Activated T-cell treated with anti-CD3 and anti-CD28 coated beads, Interleukin-2, amount 50 U/mL, for 72 hours (primary cell): ENCODE measurements at places on chromosomes 7 and 10. TPM values are rescaled to one million over a fixed set of nuclear protein-coding genes. Genes with fewer than 3 reads are reported as not detected.

TRA2A gene
- total RNA-seq: 97.3 TPM

- peaks cover 10% of the 10 kb centered on the region for H3K27me3 ChIP-seq
- no peak for DNase-seq
- H3K4me3 ChIP-seq: no peak overlapping the region
- H3K27ac ChIP-seq: no peak overlapping the region
- peaks cover 4% of the 10 kb centered on the region for H3K4me1 ChIP-seq
Observed at GRCh38 chr10:22932626-22933370, 4.9 kb downstream of the ARMC3 start.

DNA sequence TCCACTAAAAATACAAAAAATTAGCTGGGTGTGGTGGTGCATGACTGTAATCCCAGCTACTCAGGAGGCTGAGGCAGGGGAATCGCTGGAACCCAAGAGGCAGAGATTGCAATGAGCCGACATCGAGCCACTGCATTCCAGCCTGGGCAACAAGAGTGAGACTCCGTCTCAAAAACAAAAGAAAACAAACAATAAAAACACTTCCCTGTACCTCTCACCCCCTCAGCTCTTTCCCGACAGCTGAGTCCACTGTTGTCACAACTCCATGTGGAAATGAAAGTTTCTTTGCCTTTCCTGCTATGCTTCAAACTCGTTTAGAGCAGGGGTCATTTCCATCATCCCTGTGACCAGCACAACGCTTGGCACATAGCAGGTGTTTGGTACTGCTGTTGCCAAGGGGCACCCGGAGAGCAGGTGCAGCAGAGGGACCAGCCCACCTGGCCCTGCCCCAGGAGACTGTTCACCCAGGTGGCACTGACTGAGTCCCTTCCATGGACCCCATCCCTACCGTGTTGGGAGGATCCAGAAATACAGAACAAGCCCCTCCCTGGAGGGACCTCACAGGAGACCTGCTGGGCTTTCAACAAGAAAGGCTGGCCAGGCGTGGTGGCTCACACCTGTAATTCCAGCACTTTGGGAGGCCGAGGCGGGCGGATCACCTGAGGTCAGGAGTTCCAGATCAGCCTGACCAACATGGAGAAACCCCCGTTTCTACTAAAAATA is 4.9 kb downstream of the TMEM130 start:
- H3K27ac ChIP-seq: no peak overlapping the region
- H3K36me3 ChIP-seq: no peaks in the 10 kb centered on the region
- DNase-seq: no peak
- H3K4me3 ChIP-seq: no peak overlapping the region
- H3K4me1 ChIP-seq: no peaks in the 10 kb centered on the region

- H3K4me3 ChIP-seq: peak overlapping the region; percentile 9
- H3K36me3 ChIP-seq: no peaks in the 10 kb centered on the region
- H3K27ac ChIP-seq: no peak overlapping the region
- no peaks in the 10 kb centered on the region for H3K27me3 ChIP-seq
- H3K4me1 ChIP-seq: peaks cover 17% of the 10 kb centered on the region
- DNase-seq: no peak
Observed at GRCh38 chr7:117072620-117073118, 119.4 kb downstream of the ST7 start.

DNA sequence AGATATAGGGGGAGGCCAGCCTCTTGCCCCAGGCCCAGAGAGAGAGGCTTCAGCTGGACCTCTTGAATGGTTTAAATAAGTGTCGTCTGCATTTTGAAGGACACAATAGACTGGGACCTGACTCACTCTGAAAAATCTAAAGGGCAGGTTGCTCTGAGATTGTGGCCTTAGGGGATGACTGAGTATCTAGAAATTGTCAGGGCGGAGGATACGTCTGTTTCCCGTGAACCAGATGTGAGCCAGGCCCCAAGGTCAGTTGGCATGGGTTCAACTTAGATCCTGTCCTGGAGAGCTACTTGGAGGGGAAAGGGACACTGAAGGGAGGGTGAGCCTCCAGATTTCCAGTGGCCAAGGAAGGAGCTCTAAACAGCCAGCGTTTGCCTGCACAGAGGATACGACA is 110.2 kb downstream of the CHN2 start:
- H3K4me3 ChIP-seq: no peak overlapping the region
- H3K36me3 ChIP-seq: no peaks in the 10 kb centered on the region
- peaks cover 16% of the 10 kb centered on the region for H3K27me3 ChIP-seq
- H3K4me1 ChIP-seq: no peaks in the 10 kb centered on the region

DNA sequence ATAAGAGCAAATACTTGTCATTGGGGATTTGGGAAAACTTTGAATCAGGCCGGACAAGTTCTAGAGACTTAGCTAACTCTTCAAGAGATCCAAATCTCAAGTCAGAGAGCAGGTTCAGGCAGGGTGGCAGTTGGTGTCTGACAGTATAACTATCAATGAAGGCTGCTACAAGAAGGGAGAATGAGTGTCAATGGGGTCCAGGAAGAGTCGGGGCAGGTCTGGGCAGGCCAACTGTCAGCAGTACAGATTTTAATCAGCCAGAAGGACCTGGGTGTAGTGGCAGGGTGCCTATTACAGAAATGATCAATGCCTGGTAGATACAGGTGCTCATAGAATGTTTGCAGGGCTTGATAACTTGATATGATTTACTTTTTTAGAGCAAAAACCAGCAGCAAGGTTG is 751.1 kb downstream of the GRM8 start:
- no peak for DNase-seq
- H3K4me1 ChIP-seq: no peaks in the 10 kb centered on the region
- no peak overlapping the region for H3K4me3 ChIP-seq
- no peaks in the 10 kb centered on the region for H3K27me3 ChIP-seq
- no peak overlapping the region for H3K27ac ChIP-seq

DNA sequence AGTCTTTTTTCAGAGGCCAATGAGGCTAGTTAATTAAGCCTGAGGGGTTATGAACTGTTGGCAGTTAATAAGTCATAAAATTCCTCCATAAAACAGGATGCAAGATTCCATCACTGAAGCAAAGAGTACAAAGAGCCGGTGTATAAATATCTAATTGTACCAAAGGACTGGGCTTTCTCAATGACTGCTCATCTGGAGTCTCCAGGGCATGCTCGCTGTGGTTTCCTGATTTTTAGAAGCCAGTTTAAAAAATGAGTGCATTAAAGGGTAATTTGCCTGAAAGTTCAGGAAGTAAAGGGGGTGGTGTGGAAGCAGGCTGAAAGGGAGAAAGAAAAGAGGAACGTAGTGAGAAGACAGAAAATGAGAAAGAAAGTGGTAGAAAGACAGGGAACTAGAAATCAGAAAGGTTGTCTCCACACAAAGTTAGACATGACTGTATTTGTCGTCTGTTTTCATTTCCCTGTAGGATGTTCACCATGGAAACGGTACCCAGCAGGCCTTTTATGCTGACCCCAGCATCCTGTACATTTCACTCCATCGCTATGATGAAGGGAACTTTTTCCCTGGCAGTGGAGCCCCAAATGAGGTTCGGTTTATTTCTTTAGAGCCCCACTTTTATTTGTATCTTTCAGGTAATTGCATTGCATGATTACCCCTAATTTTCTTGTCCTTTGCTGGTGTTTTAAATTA is 282.3 kb downstream of the TWIST1 start:
- no peak for DNase-seq
- H3K27me3 ChIP-seq: no peaks in the 10 kb centered on the region
- H3K27ac ChIP-seq: no peak overlapping the region
- H3K4me3 ChIP-seq: no peak overlapping the region
- no peaks in the 10 kb centered on the region for H3K4me1 ChIP-seq
- no peaks in the 10 kb centered on the region for H3K36me3 ChIP-seq

DNA sequence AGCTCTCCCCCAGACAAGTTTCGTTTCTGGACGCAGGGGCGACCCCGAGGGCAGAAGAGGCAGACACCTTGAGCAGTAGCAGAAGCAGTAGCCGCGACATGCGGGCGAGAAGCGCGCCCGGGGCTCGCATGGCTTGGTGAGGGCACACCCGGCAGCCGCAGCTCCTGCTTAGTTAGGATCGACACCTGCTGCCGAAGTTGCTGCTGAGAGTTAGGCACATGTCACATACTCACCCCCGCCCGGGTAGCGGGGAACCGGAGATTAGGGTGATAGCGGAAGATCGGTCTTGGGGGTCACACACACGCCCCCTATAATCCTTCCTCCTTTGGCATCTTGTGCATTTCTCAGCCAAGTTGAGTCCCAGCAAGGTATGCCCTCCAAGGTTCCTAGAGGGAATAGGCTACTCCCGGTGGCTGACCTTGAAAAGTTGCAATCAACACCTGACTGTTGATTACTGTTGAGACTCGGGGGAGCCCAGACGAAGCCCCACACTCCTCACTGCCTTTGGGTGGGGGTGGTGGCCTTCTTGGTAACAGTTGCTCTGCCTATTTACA is 668 bp downstream of the GPR37 start:
- no peak overlapping the region for H3K27ac ChIP-seq
- peak; percentile 17 for DNase-seq
- H3K4me3 ChIP-seq: peak overlapping the region; percentile 88
- peaks cover 58% of the 10 kb centered on the region for H3K27me3 ChIP-seq
- peaks cover 18% of the 10 kb centered on the region for H3K4me1 ChIP-seq
- peaks cover 2% of the 10 kb centered on the region for H3K36me3 ChIP-seq

LRRC4 gene
- not detected for total RNA-seq

TMEM196 gene
- total RNA-seq: not detected

- H3K27ac ChIP-seq: no peak overlapping the region
- no peaks in the 10 kb centered on the region for H3K36me3 ChIP-seq
- H3K4me3 ChIP-seq: no peak overlapping the region
Observed at GRCh38 chr10:120793088-120793487, 58.1 kb upstream of the WDR11 start.

- no peaks in the 10 kb centered on the region for H3K36me3 ChIP-seq
- no peak overlapping the region for H3K4me3 ChIP-seq
- no peaks in the 10 kb centered on the region for H3K4me1 ChIP-seq
- no peak overlapping the region for H3K27ac ChIP-seq
Observed at GRCh38 chr7:108037140-108037539, 34.2 kb upstream of the LAMB1 start.

AGFG2 gene
- 53.7 TPM for total RNA-seq

DNA sequence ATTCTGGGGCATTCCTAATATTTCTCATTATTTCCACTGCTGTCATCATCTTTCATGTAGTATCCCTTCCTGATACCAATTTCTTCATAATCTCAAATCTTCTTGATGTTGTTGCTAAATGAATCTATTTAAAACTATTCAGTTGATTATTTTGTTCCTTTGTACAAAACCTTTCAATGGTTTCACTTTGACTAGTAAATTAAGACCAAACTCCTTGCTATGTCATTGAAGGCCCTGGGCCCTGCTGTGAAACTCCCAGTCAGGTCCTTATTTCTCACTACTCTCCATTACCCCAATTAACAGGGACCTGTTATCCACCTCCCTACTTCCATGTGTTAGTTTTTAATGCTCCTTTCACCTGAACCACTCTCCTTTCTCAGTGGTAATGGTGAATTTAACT is 97.0 kb downstream of the CTTNBP2 start:
- no peak overlapping the region for H3K4me3 ChIP-seq
- no peaks in the 10 kb centered on the region for H3K27me3 ChIP-seq
- H3K27ac ChIP-seq: no peak overlapping the region
- no peaks in the 10 kb centered on the region for H3K36me3 ChIP-seq
- H3K4me1 ChIP-seq: no peaks in the 10 kb centered on the region
- DNase-seq: no peak

TIMM23 gene
- 35.4 TPM for total RNA-seq

GRCh38 chr10:122746408-122746807 is 46.8 kb upstream of the C10orf120 start:
- no peak for DNase-seq
- no peak overlapping the region for H3K27ac ChIP-seq
- no peaks in the 10 kb centered on the region for H3K4me1 ChIP-seq
- H3K36me3 ChIP-seq: no peaks in the 10 kb centered on the region
- H3K27me3 ChIP-seq: peaks cover 20% of the 10 kb centered on the region

PRLHR gene
- total RNA-seq: not detected

GRCh38 chr7:24939416-24939815 is 40.6 kb downstream of the OSBPL3 start:
- H3K4me3 ChIP-seq: no peak overlapping the region
- H3K27me3 ChIP-seq: no peaks in the 10 kb centered on the region
- no peak for DNase-seq
- no peak overlapping the region for H3K27ac ChIP-seq

DNA sequence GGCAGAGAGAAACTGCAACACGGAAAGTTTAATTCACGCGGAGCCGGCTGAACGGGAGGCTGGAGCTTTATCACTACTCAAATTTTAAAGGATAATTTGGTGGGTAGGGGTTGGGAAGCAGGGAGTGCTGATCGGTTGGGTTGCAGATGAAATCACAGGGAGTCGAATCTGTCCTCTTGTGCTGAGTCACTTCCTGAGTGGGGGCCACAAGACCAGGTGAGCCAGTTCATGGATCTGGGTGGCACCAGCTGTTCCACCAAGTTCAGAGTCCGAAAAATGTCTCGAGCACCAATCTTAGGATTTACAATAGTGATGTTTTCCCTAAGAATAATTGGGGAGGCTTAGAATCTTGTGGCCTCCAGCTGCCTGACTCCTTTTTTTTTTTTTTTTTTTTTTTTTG is 3.6 kb upstream of the PRAP1 start:
- no peaks in the 10 kb centered on the region for H3K36me3 ChIP-seq
- no peak overlapping the region for H3K27ac ChIP-seq
- no peaks in the 10 kb centered on the region for H3K4me1 ChIP-seq
- H3K27me3 ChIP-seq: peaks cover 33% of the 10 kb centered on the region

MXI1 gene
- total RNA-seq: 36.8 TPM

DNA sequence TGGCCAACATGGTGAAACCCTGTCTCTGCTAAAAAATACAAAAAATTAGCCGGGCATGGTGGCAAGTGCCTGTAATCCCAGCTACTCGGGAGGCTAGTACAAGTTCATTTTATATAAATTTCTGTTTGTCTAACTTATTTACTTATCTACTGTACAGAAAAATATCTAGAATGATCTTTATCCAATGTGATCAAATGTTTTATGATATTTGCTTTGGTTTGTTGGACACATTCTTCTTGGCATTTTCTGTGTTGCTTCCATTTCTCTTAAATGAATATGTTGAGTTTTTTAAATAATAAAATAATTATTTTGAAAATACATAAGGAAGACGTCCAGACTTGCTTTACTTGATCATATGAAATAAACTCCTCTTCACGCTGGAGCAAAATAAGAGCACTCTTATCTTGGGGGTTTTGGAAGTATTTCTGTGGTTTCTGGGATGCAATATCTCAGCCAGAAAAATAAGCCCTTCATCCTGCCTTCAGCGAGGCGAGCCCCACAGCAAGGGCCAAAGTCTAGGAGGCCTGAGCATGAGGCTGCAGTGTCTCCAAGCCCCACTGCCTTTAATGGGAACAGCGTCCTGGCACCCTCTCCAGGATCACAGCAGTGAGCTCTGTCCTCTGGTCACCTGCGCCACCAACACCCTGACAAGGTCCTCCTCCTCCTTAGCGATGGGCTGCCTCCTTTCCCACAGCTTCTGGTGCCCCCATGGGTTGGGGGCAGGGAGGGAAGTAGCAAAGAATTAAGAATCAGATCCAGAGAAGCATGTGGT is 480.2 kb downstream of the KCNMA1 start:
- no peak for DNase-seq
- no peak overlapping the region for H3K27ac ChIP-seq
- H3K4me1 ChIP-seq: no peaks in the 10 kb centered on the region
- no peak overlapping the region for H3K4me3 ChIP-seq
- no peaks in the 10 kb centered on the region for H3K36me3 ChIP-seq
